Neural crest cell (in vitro differentiated cells): ENCODE measurements at places on chromosomes 3 and 15.
A peak's percentile ranks its signal among the peaks of the same experiment; 100 is the strongest.

GRCh38 chr3:194344012-194344411, 7.1 kb downstream of the CPN2 start:
- DNase-seq, result peak; percentile 88

GRCh38 chr15:40439461-40439959, 1.2 kb upstream of the BAHD1 start:
- DNase-seq, result no peak

DNA sequence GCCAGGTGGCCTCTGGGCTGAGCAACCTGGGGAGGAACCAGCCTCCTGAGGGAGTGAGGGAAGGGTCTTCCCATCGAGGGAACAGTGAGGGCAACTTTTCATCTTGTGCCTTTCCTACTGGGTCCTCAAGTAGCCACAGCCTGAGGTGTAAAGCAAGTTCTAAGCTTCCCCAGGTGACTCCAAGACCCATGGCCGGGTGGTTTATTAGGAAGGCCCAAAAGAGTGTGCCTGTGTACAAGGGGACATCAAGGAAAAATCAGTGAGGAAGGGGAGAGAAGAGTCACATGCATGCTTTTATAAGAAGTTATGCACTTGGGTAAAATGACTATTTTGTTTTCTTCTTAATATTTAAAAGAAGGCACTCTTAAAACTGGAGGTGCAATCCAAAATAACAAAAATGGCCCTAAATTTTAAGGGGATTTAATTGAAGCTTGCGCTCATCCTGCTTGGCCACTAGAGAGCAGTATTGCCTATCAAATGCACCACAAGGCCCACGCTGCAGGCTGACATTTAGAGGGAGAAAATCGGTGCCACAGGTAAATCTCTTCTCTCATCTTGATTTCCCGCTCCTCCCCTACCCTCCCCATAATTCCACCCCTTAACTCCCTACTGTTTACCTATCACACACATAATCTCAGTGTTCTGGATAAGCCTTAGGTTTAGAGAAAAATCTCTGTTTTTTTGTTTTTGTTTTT, 6.7 kb downstream of the NANOGP8 start:
- peak; percentile 29 for DNase-seq

DNA sequence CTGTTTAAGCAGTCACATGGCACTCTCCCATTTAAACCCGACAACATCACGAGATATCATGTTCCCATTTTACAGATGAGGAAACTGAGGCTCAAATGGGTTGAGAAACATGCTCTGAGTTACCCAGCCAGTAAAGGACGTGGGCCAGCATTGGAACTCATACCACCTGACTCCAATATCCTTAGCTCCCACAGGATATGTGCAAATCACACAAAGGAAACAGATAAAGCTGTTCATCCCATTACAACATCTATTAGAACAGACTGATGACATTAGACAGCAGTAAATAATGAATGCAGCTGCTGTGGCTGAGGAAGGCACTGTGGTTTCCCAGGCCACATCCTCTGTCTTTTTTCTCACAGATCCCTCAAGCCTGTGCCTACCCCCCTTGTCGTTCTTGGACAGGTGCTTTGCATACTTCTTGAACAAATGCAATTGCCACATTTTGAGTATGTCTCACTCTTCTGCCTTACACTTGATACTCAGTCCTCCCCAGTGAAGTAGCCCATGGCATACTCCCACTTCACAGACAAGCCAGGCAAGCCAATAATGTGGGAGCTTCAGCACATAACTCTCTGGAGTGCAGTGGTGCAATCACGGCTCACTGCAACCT, 17.7 kb downstream of the FRMD4B start:
- no peak for DNase-seq

GRCh38 chr3:108477511-108478147, 32.8 kb downstream of the MYH15 start:
- DNase-seq, result peak; percentile 66

DNA sequence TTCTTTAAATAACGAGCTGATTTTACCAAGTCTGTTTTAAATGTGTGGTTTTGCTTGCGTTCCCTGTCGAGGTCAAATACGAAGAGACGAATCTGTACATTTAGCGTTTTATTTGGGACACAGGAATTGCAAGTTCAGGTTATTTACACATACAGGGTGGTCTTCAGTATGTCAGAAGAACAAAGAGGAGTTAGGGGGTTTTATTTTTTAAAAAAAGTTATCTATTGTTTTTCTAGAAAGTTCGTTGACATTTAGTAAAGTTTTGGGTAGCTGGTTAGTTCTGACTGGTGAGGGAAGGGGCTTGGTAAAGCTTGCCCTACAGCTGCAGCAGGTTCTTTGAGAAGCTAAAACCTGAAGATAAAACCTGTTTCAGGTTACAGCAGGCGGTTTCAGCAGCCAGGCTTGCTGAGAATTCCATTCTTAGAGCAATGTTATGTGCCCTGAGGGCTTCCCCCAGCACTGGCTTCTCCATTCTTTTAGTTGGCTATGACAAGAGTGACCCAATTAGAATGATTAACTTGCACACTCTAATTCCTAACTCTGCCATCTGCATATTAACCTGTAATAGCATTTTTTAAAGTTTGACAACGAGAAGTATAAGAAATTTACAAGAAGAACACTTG, 815 bp upstream of the ZNF280D start:
- DNase-seq, result no peak

DNA sequence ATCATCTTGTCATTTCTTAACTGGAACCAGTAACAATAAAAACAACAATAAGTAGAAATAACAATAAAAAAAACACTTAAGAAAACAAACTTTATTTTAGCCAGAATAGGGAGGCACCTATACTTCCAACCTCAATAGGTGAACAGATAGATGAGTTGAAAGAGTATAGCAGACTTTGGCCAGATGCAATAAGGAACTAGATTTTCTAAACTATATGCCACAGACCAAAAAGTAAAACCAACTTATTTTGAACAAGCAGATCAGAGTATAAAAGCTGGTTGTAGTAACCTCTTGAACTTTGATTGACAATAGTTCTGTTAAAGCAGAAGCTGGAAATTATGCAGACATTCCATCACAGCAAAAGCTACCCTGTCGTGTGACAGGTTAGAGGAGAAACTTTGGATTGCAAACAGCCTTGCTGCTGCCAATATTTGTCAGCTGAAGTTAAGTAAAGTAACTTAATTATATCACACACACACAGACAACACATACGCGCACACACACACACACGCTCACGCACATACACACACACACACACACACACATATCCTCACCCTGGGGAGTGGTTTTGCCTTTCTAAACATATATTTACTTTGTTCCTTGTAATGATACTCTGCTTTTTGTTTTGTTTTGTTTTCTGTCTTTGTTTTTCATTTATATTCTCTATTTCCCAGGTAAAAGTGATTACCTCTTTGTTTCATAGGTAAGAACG, 903.6 kb downstream of the VGLL3 start:
- no peak for DNase-seq

DNA sequence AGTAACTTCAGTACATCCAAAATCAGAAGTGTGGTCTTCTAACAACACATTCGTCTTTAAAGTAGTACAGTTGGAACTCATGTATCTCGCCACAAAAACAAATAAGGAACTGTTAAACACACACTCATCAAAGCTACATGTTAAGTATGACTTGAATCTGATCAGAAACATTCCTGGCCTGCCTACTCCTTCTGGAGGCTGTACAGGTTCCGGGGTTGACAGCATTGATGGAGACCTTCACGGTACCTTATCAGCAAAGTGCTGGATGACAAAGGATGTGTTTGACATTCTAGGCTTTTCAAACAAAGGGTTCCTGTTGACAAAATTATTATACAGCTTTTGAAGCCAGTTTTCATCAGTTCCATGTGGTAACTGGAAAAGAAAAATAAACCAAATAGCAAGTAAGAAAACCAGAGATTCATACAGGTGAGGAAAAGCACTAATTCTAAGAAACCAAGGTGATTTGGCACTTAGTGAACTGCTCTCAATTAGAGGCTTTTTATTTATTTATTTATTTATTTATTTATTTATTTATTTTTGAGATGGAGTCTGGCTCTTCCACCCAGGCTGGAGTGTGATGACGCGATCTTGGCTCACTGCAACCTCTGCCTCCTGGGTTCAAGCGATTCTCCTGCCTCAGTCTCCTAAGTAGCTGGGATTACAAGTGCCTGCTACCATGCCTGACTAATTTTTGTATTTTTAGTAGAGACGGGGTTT, 44.3 kb downstream of the MYO5C start:
- no peak for DNase-seq

DNA sequence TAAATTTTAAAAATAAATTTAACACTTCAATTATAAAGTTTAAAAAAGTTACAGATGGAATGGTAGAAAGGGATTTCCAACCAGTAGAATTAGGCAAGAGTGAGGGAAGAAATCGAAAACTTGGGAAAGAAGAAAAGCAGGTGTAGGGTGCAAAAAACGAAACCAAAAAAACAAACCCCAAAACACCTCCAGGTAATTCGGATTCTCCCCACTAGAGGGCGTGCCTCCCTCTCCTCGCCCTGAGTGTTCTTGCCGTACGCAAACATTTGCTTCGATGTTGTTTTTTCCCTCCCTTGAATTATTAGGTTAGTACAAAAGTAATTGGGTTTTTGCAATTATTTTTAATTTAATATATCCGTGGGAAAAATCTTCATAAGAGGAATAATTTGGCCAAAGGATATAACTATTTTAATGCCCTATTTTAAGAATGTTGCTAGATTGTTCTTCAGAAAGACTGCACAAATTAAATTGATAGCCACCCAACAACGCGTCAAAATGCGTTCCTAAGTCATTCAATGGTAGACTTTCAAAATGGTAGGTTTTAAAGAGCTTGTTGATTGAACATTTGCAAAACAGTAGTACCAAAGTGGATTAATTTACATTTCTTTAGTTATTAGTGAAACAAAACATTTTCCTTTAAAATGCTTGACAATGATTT, 63.7 kb downstream of the SLC30A4 start:
- DNase-seq, result peak; percentile 84

- DNase-seq, result no peak
Observed at GRCh38 chr15:100665570-100665969, 63.2 kb downstream of the ASB7 start.

- no peak for DNase-seq
Observed at GRCh38 chr3:100060685-100061484, 53.4 kb downstream of the FILIP1L start.

DNA sequence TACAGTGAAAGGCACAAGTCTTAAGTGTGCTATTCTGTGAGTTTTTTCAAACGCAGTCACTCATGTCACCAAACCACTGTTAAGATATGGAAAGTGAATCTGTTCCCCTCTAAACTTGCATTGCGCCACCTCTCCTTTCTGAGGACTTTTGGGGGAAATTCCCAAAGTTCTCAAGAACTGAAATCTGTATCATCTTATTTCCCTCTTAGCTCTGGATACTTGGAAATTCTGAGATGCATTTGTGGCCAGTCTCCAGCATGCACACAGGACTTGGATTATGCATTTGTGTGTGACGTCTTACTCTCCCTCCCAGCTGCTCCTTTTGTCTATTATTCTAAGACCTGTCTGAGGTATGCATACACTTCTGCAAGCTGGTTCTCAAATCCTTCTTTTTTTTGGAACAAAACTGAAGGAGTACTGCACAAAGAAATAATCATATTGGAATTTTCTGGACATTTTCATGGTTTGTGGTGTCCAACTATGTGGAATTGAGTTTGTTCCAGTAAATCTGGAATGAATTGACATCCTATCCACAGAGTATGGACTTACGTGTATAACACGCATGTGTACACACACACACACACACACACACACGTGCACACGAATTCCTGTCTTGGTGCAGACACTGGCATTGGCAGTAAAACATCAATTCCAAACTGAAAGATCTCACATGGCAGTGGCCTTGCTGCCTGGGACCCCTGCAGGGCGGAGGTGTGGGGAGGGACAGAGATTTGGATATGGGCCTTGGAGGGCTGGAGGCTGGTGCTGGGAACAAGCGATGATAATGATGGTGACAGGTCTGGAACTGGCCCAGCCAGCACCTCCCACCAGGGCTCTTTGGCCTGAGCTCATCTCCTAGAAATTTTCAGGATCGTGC, 8.2 kb upstream of the LCTL start:
- DNase-seq, result no peak

GRCh38 chr15:59299929-59300617, 72.6 kb downstream of the MYO1E start:
- no peak for DNase-seq

- DNase-seq, result no peak
Observed at GRCh38 chr15:47708161-47708980, 8.9 kb upstream of the SEMA6D start.

DNA sequence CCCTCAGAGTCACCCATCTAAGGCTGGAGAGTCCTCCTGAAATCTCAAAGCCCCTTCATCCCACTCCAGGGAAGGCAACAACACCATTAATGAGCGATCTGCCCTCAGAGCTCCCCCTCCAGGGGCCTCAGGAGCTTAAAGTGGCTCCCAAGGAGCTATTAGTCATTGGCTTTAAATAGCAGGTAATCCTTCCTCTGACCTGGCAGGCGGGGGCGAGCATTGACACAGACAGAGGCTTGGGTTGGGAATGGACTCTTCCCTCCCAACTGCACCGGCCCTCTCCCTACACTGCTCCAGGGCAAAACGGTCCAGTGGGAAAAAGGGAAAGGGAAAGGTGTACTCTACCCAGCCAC, 1.4 kb downstream of the MFGE8 start:
- DNase-seq, result no peak

DNA sequence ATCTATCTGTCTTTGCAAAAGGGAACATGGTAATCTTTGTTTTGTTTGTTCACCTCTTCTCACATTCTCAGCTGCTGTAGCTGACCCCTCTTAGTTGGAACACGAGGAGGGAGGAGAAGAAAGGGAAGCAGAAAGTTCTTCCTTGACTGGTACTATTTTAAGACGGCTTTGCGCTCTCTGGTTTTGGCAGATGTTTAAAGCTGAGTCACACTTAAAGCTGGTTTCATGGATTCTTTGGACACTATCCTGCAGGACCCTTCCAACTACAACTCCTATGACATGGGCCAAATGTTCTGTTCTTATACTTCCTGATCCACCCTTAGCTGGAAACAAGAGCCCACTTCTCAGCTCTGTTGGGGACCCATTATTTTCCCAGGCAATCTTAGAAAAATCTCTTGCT, 40.6 kb upstream of the FXR1 start:
- no peak for DNase-seq

DNA sequence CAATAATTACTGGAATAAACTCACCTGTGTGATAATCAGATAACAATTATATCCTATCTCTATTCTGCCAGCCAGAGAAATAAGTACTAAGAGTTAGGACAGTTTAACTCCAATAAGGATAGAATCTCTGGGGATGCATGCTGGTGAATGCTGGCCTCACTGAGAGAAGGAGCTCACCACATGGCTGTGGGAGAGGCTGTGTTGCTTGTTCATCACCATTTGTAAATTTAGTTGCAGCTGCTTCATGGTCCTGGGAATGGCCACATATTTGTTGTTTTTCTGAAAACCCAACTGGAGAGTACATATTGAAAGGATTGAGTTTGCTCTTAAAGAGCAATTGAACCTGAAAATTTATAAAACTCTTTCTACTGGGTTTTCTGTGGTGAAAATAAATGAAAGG, 207.3 kb downstream of the NECTIN3 start:
- DNase-seq, result no peak

DNA sequence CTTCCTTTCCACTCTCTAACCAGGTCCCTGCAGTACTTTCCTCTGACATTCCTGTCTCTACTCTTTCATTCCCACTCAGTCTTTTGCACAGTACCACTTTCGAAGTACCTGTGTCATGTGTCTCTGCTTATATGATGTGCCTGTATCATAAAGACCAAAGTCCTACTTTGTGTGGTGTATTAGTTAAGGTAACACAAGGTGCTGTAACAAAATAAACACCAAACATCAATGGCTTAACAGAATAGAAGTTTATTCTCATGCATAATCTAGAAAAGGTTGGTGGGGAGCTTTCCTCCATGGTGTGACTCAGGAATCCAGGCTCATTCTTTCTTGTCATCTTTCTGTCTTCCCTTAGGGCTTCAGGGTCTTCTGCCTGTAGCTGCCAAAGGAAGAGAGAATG, 3.3 kb downstream of the TMED3 start:
- no peak for DNase-seq

GRCh38 chr15:99683000-99683670, 50.1 kb downstream of the LYSMD4 start:
- DNase-seq, result no peak
